Cardiac muscle cell (in vitro differentiated cells and primary cell): ENCODE measurements at places on chromosomes 5 and 9. TPM values are rescaled to one million over a fixed set of nuclear protein-coding genes. Genes with fewer than 3 reads are reported as not detected.

GRCh38 chr9:87714819-87715218 is 11.1 kb upstream of the CTSL start:
- peak; percentile 95 for DNase-seq

GRCh38 chr5:112012104-112012503 is 255.1 kb upstream of the NREP start:
- DNase-seq = no peak

DNA sequence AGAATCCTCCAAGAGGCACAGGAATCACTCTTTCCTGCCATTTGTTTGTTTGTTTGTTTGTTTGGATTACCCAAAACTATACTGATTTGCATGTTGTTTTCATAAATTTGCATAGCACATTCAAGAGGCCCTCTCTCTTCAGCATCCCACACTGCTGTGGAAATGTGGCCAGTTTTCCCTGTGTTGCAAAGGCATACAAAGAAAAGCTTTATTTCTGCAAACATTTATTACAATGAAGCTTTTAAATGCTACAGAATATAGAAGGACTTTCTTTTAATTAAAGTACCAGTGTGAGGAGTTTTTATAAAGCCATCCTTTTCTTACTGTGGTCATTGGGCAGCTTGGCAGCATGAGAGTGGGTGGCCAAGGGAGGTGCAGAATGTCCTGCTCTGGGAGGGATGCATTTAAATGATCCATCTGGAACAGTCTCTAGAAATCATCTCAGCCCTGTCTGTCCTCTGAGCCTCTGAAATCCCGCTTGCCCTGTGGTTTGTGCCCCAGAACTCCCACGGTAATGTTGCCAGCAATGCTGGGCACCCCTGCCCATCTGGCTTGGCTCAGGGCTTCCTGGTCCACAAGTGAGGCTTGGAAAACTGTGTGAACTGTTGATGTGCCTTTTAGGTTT is 356.8 kb upstream of the KIF2A start:
- DNase-seq = no peak

DNA sequence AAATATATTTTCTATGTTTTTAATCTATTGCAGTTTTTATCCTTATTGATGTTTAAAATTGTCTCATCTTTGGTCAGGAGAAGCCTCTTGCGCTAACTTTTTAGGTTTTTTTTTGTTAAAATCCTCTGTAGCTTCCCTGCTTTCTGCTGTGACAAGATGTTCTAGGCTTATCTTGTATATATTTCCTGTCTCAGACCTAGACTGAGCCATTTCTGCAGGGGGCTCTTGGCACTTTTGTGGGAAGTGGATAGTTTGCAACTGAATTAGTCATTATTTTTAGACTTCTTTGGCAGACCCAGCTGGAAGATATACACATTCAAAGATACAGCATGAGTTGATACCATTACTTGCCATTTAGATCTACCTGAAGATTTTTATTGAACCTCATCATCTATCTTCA is 28.8 kb downstream of the TCERG1 start:
- no peak for DNase-seq

DNA sequence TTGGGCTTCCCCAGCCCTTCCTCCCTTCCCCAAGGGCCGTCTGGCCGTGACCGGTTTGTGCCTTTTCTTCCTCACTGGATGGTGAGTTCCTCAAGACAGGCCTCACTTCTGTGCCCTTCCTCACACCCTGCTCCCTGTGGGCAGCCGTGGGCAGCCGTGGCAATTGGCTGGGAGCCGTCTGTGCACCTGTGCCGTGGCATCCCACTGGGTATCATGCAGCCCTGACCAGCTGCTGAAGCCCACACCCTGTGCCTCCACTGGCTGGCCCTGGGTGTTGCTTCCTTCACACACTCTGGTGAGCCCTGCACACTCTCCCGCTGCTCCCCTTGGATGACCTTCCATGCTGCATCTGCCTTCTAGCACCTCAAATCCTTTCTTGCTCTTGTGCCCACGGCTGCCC is 100.2 kb downstream of the COL5A1 start:
- no peak for DNase-seq

GRCh38 chr9:93846349-93846748 is 108.8 kb downstream of the BARX1 start:
- no peak for DNase-seq

- no peak for DNase-seq
These were observed 4.7 kb downstream of the QRFP start for GRCh38 chr9:130891688-130892476.

The NSG2 gene
- total RNA-seq = 0.57 TPM in 1 of 2 replicates, not detected in the other

The LHX3 gene
- not detected in 2 replicates for total RNA-seq
